ENCODE measurements at places on chromosomes 16 and 17.

DNA sequence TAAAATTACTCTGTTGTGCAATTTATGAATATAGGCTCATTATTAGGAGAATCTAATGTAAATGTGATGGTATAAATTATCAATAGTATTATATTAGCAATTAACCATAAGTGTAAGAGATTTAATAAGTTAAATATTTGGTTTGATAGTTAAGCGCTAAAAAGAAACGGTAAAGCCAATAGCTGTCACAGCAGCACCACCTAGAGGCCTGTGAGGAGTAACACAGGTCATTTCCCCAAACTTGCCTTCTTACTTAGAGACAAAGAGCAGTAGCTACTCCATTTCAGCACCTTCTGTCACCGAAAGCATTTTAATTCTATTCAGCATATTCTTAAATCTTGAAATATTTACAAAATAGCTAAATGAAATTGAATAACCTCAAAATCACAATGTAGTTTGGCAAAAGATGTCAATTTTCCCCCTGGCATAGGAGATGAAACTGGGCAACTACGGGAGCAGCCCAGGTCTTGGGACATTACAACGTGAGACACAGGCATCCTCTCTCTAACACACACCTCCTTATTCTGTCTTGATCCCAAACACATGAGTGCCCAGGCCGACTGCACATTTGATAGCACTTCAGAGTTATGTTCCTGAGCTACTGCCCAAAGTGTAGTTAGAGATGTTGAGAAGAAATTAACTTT is 14.3 kb upstream of the DYNLRB2 start:
- no peak for DNase-seq

GRCh38 chr17:43465049-43465448 is 18.7 kb upstream of the DHX8 start:
- no peak for DNase-seq

- no peak for DNase-seq
Measured at GRCh38 chr17:51745993-51746392, 412.5 kb downstream of the CA10 start.

DNA sequence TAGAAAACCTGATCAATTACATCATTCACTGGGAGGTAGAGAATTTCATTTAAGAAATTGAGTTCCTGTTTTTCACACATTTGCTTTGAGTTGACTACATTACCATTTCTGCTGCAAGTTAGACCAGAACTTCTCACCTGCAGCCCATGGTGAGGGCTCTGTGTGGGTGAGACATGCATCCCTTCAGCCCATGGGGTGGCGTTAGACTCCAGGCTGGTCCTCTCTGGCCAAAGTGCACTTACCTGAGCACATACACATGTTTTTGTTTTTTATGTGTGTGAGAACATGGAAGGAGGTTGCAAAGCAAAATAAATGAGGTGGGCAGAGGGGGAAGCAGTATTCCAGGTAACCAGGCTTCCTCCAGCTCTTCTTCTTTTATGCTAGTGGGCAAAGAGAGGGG is 470.2 kb downstream of the PMP22 start:
- DNase-seq: no peak

GRCh38 chr16:3113765-3114479 is 1.5 kb downstream of the ZNF205 start:
- DNase-seq: no peak

DNA sequence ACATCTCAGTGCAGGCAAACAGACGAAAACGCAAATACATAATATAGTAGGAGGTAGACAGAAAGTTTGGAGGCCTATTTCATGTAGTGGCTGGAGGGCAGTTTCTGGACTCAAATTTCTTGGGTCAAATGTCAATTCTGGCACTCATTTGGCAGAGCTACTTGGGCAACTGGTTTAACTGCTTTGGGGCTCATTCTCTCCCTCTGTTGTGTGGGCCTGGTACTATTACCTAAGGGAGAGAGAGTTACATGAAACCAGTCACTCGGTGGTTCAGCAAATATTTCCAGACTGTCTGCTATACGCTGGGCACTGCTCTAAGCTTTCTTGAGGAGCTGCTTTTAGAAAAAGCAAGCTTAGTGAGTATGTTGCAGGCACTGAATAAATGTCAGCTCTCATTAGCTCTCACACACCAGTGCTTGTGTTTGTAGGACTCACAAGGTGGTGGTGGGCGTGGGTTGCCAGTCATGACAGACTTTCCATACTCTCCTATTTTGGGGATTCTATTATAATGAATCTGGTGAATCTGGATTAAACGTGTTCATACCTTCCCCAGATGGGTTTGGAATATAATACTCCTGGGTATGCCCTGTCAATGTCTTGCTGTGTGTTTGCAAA is 1.8 kb upstream of the SHISA9 start:
- no peak for DNase-seq

DNA sequence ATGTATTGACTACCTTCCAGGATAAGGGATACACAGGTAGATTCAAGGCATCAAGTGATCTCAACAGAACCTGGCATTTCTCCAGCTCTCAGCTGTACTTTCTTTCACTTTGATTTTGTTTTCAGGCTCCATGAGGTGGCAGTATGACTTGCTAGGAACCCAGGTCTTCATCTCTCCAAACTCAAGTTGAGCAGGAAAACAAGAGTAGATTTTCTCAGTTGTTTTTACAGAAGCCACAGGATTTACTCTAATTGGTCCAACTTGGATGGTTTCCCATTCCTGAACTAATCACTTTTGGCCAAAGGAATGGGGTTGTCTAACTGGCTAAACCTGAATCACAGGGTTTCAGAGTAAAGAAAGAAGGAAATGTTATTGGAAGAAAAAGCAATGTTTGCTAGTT is 146.6 kb downstream of the TRIM37 start:
- DNase-seq: no peak

DNA sequence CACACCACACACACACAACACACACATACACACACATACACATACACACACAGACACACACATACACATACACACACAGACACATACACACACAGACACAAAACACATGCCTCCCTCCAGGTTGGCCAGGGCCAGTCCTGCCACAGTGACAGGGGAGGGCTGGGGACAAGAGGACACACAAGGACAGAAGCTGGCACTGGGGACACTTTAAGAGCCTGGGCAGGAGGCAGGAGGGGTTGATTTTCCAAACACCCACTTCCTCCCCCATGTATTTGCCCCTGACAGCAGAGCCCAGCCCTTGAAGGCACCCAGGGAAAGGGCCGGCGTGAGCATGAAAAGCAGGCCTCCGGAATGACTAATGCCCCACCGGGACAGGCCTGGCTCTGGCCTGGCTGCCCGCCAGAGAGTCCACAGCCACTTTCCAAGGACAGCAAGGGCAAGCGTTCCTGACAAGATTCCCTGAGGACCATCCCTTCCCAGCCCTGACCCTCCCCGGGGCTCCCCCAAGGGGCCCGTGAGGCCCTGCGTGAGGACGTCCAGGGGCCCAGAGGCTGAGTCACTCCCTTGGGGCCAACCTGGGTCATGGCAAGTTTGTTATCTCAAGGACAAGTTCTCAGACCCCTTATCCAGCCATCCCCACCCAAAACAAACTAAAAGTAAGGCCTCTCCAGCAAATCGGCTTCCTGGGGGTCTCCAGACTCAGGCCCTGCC is 235.6 kb downstream of the ZNF423 start:
- peak; percentile 37 for DNase-seq

GRCh38 chr16:65524997-65525396 is 403.1 kb upstream of the CDH11 start:
- no peak for DNase-seq

DNA sequence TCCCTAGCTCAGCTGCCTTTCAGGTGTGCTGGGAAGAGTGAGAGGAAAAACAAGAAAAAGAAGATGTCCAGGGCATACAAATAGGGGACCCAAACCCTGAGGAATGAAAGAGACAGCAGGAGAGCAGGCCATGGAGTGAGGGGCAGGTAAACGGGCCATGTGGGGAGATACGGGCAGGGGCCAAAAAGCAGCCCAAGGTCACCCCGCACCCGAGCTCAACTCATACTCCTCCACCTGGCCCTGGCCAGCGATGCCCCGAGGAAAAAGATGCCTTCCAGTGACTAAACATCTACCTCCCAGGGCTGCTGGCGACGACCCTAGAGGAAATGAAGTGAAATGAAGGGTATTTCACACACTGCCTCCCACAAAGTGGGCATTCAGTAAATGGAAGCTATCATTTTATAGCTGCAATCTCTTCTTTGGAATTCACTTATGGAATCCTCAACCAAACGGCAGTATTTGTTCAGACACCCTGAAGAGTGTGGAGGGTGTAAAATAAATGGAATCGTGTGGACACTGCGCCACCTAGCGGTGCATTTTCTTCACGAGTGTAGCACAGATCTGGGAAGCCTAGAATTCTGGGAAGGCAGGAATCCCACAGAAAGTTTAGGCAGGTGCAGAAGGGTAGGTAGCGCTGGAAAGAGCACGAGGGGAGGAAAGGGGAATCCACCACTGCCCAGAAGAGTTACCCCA is 14.9 kb downstream of the ELAC2 start:
- DNase-seq: peak; percentile 100

- no peak for DNase-seq
Measured at GRCh38 chr16:63530208-63530607, 1494.0 kb upstream of the CDH8 start.

GRCh38 chr16:79329967-79330366 is 270.6 kb downstream of the MAF start:
- no peak for DNase-seq
